Caki2 (cell line): ENCODE measurements at places on chromosomes 3 and 15.
A peak's percentile ranks its signal among the peaks of the same experiment; 100 is the strongest.

GRCh38 chr3:132232231-132232792, 84.9 kb upstream of the ACP3 start:
- no peak for DNase-seq

GRCh38 chr3:55297706-55298105, 189.4 kb downstream of the WNT5A start:
- no peak for DNase-seq

GRCh38 chr3:99250272-99250671, 348.8 kb upstream of the DCBLD2 start:
- DNase-seq = no peak

DNA sequence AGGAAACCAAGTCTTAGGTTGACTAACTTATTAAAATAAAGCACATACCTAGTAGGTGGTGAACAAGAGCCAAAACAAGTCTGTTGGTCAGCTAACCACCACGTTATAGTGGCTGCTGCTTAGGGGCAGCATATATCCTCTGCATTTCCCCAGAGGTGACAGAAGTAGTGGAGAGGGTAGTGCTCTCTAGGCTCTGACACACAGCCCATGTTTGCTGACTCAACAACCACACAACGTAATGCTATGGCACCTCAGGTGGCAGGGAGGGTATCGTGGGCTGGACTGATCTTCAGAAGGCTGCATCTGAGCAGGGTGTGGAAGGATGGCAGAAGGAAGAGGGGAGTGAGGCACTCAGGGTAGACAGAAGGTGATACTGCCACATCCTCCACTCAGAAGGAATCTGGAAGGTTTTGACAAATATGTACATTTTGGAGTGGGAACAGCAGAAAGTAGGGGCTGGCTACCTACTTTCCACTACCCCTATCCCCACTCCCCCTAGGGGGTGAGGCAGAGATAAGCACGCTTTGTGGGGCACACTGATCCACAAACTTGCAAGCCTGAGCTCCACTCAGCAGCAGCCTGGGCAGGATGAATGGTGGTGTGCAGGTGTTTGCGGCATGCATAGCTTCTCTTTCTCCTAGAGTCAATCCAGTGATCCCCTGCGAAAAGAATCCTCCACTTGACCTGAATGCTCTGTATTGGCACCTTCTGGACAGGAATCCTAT, 178.1 kb downstream of the RORA start:
- no peak for DNase-seq

DNA sequence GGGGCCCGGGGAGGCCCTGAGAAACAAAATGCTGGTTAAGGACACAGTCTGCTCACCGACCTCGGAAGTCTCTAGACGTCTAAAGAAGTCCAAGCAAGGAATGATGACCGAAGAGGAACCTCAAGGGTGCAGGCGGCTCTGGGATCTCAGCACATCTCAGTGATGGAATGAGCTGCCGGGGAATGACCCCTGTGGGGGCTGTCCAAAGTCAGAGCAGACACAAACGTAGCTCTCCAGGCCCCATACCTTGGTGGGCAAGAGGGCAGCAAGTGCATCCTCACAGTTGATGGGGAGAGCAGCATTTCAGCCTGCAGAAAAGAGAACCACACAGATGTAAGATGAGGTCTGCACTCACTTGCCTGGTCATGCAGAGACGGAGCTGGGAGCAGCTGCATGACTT, 129.1 kb downstream of the IGF1R start:
- no peak for DNase-seq

- DNase-seq = no peak
These were observed 221.7 kb upstream of the TMC3 start for GRCh38 chr15:81595752-81596151.

DNA sequence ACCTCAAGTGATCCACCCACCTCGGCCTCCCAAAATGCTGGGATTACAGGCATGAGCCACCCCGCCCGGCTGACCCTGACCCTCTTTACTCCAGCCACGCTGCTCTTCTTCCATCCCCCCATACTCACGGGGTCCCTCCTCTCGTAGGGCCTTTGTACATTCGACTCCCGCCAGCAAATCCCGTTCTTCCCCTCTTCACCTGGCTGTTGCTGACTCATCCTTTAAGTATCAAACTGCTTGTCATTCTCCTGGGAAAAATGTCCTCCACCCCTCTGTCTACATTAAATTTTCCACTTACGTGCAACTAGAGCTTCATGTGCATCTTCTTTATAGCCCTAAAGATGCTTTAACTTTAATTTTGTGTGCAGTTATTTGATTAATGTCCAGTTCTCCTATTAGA, 203.1 kb downstream of the OPA1 start:
- DNase-seq = no peak

GRCh38 chr15:38226608-38227266, 25.9 kb upstream of the SPRED1 start:
- peak; percentile 93 for DNase-seq

GRCh38 chr3:129016356-129016719, 15.2 kb downstream of the EFCC1 start:
- DNase-seq = no peak

GRCh38 chr15:51775967-51776816, 24.8 kb downstream of the TMOD2 start:
- peak; percentile 26 for DNase-seq

GRCh38 chr3:15498431-15499214, 22.9 kb downstream of the COLQ start:
- DNase-seq = no peak

GRCh38 chr15:36898536-36899126, 201.7 kb downstream of the MEIS2 start:
- DNase-seq = no peak

DNA sequence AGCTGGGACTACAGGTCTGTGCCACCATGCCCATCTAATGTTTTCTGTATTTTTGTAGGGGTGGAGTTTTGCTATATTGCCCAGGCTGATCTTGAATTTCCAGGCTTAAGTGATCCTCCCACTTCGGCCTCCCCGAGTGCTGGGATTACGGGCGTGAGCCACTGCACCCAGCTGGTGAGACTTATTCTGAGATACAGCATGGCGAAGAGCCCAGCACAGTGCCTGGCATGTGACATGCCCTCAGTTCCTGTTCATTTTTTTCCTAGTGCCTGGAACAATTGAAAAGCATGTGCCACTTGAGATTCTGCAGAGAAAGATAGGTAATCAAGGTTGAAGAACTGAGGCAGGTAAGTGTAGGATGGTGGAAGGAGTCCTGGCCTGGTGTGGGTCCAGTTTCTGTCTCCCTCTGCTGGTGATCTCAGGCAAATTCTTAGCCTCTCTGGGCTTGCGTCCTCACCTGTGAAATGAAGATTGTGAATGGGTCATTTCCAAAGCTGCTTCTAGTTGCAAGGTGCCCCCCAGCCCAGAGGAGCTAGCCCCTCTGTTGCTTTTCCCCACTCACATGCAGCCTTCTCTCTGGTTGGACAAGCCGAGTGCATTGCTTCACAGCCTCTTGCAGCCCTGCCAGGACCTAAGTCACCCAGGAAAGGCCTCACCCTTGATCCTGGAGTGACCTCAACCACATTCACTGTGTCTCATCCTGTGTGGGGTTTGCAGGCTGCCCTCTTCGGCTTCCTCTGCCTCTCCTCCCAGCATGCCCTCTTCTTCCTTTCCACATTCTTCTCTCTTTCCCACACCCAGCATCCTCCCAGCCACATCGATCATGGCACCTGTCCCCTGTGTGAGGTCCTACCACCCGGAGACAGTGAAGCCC, 4.3 kb upstream of the RHCG start:
- DNase-seq = no peak

GRCh38 chr3:19540464-19540863, 392.2 kb downstream of the KCNH8 start:
- DNase-seq = no peak

GRCh38 chr3:156390846-156391245, 164.1 kb downstream of the SSR3 start:
- no peak for DNase-seq

GRCh38 chr15:74406517-74406916, 27.2 kb downstream of the SEMA7A start:
- DNase-seq = no peak

DNA sequence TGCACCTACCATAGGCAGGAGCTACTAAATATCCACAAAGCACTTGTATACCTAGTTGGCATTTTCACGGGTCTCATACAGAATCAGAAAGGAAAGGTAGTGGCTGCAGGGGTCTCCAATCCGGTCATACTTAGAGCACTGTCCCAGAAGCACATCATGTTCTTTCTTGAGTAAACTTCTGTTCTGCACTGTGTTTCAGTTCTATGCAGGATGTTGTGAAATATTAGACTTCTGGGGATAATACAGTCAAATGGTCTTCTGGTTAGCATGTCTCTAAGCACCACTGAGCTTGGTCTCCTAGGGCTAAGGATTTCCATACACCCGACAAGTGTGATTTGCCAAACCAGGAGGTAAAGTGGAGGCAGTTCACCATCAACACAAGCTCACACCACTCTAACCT, 27.9 kb downstream of the MINDY4B start:
- DNase-seq = no peak

DNA sequence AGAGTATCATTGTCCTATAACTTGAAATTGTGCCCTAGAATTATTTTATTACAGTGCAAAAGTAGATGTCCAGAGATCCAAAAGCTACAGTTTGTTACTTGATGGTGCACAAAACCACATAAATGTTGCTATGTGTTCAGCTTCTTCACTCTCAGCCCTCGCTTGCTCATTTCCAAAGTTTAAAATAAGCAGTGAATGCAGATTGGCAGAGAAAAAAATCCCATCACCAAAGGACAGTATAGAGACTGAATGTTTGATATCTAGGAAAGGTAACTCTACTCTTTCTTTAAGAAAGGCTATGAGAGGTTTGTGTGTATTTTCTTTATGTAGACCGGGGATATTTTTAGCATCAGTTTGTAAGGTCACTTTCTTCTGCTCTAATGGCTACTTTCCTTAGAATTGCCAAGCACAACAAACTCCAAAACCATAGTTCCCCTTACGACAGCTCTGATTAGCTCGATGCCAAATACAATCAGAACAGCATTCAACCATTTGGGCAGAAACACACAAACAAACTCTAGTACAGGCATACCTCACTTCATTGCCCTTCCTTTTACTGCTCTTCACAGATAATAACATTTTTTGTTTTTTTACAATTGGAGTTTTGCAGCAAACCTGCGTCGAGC, 164.1 kb upstream of the CCDC54 start:
- no peak for DNase-seq

DNA sequence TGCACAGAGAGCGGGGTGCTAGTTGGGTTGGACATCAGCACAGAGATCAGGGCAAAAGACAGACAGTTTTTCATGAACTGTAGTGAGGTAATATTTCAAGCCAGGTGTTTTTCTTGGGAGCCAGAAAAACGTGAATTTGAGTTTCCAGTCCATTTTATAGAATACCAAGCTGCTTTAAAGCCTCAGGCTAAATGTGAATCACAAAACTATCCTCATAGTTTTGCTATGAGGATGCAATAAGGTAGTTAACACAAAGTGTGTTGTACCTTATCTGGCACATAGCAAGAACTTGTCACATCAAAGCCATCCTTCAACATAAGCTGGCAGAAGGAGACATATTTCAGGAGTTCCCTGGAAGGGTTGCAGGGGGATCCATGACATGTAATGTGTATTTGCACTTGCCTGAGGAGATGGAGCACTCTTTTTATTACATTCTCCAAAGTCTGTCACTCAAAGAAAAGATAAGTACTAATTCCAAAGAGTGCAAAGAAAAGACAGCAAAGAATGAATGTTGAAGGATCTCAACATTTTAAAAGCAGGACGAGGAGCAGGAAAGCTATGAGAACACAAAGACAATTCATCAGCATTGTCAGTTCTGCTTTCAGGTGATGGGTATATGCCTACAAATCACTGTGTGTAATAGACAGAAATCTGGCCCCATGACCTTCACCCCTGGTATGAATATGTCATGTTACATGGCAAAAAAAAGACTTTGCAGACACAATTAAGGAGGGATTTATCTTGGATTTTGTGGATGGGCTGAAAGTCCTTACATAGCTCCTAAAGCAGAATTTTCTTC, 1046.4 kb downstream of the NTRK3 start:
- no peak for DNase-seq

GRCh38 chr3:11555211-11555782, 88.4 kb downstream of the VGLL4 start:
- no peak for DNase-seq

DNA sequence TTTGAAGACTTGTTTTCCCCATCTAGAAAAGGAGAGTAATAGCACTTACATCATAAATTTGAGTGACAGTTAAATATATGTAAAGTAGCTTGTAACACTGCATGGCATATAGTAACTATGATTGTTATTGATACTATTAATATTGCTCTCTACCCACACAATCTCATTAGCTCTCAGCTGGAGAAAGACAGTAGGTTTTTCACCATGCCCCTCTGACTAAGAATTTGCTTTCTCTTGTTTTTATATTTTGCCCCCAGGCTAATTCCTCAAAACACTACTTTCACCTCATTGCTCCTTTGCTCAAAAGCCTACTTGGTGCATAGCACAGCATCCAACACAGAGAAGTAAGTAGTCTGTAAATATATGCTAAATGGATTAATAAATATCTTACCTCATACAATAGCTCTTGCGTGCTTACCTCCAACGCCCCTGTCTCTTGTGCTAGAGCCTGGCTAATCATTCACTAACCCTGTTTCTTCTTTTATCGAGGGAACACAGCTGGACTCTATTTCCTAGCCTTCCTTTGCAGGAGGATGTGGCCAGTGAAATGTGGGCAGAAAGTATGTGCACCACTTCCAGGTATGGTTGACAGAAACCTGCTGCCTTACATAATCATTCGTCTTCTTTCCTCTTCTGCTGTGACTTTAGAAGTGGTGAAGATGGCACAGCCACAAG, 190.0 kb downstream of the PLCH1 start:
- DNase-seq = peak; percentile 89

DNA sequence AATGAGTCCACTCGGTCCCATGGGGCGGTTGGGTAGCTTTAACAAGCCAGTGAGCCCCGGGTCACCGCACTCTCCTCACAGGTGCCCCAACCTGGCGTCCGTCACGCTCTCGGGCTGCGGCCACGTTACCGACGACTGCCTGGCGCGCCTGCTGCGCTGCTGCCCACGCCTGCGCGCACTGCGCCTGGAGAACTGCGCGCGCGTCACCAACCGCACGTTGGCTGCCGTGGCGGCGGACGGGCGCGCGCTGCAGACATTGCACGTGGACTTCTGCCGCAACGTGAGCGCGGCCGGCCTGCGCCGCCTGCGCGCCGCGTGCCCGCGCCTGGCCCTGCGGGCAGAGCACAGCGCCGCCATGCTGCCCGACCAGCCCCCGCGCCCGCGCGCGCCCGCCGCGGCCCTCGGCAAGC, 3.4 kb downstream of the FBXL22 start:
- peak; percentile 88 for DNase-seq

DNA sequence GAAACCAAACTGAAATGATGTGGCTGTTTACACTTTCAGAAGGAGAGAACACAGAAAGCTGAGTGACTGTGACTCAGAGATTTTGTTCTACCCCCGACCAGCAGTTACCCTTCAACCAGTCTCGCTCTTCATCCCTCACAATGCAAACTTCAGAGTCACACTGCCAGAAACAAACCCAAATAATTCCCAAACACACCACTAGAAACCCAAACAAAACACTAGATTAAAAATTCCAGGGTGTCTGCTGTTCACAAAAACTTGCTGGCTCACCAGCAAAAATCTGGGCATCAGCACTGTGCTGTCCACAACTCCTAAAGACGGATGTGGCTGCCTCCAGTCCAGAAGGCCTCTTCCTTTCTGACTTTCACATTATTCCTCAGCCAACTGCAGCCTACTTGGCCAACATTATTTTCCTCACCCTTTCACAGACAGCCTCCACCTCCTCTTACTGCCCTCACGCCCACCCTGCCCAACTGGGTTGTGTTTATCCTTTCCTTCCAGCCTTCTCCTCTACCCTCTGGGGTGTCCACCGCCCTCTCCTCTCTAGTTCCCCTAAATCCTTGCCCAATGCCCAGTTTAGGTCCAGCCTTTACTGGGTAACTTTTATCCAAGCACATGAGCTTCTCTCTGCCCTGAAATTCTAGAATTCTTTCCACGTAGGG, 71.4 kb downstream of the MECOM start:
- DNase-seq = no peak
